ENCODE measurements at places on chromosomes 12 and 14.

- DNase-seq: no peak
Measured at GRCh38 chr14:100762089-100762515, 35.4 kb downstream of the DLK1 start.

DNA sequence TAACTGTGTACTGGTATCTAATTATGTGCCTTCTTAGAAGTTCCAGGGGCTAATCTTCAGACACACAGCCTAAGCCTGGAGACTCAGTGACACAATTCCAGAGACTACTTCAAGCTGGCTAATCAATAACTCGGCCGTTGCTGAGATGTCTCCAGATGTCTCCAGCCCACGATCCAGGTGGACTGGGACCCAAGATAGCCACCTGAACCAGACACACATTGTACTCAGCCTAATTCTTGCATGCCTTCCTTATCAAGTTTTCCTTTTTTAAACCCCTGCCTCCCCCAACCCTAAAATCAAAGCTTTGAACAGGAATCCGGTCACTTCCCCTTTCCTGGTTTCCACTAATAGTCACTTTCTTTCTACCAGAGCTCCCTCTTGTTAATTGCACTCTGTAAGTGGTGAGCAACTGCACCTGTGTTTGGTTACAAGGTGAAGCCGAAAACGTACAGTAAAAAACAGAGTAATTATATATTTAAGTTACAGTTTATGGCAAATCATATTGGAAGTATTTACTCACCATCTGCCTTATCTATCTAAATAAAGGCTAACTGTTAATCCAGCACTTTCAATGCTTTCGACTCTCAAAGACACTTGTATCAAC is 39.8 kb upstream of the PTGDR start:
- DNase-seq: no peak

DNA sequence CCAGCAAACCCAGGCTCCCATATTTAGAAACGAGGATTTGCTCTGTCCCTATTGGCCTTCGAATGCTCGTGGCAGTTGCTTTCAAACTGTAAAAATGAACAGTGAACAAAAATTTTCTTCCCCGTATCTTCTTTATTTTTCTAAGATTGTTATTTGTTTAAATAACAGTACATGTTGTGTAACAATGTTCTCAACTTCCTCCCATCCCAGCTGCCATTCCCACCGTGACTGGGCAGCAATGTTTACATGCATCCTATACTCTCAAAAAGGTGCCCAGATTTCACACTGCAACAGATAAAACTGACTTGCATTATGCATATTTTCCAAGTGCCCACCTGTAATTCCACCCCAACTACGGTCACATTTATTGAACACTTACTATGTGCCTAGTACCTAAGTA is 12.8 kb downstream of the VCPKMT start:
- no peak for DNase-seq

DNA sequence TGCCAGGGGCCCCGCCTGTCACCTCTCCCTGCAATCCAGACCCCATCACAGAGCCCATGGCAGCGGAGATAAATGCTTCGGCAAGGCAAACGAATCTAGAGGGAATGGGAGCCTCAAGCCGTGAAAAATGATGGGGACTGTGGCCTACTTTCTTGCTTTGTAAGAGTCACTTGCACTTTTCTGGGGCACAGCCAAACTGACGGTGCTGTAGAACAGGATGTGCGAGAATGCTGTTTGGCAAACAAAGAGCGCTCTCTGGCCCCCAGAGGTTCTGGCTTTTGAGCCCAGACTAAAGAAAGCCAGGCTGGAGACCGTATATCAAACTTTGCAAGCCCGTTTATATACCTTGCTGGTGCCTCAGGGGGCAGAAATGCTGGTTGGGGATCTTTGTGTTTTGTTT is 108.7 kb downstream of the CACNA1C start:
- DNase-seq: no peak

- DNase-seq: no peak
Measured at GRCh38 chr12:39277416-39277815, 165.5 kb downstream of the KIF21A start.
